ENCODE measurements at places on chromosomes 1 and 21.

DNA sequence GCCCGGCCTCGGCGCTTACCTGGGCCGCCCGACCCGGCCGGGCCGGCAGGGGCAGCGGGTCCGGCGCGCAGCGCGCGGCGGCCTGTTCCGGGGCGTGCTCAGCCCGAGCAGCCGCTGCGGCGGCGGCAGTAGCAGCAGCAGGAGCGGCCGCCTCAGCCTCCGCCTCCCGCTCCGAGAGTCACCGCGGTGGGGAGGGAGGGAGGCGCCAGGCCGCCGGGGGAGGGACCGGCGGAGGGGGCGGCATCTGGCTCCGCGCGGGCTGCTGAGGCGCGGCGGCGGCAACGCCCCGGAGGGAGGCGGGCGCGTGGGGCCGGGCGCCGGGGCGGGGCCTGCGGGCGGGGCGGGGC, at the start of gene CTNNBIP1:
Gene CTNNBIP1 (minus strand): TSS at position 194 of the 347 bp plus-strand sequence. CDS start 38,205 bp downstream, outside the sequence.
- no peak for DNase-seq

DNA sequence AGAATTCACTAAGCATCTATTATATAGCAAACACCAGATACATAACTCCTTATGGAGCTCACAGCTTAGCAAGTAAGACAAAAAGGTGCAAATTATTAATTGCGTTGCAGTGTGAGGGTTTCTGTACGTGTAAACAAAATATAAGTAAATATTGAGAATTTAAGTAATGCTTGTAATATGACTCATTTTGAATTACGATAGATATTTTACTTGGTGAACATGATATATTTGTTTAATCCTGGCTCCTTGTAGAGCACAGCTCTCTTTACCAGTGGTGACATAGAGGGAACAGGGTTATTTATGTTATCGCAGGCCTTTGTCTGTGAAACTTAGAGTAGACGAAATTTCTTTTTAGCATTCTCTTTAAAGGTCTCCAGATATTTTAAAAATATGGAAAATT, 36.4 kb downstream of the LYPLAL1 start:
- DNase-seq: peak; percentile 2

- DNase-seq: no peak
Measured at GRCh38 chr1:84073266-84073665, 70.8 kb upstream of the PRKACB start.

DNA sequence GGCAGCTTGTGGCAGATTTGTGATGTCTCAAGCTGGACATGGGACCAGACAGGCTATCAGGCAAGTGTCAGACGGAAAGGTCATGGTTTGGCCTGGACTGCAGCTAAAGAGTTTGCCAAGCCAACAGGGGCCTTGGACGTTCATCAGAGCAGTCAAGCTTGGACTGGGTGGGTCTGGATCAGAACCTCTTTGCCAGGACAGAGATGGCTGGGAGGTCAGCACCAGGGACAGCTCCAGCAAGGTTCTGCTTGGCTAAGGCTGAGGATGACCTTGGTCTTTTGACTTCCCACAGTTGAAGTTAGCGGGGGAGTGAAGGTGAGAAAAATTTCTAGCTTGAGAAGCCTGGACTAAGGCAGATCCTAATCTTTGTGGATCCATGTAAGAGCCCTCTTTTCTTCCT, 68.1 kb downstream of the GRIK3 start:
- DNase-seq: no peak

- no peak for DNase-seq
Measured at GRCh38 chr1:198575798-198576641, 35.5 kb upstream of the ATP6V1G3 start.

DNA sequence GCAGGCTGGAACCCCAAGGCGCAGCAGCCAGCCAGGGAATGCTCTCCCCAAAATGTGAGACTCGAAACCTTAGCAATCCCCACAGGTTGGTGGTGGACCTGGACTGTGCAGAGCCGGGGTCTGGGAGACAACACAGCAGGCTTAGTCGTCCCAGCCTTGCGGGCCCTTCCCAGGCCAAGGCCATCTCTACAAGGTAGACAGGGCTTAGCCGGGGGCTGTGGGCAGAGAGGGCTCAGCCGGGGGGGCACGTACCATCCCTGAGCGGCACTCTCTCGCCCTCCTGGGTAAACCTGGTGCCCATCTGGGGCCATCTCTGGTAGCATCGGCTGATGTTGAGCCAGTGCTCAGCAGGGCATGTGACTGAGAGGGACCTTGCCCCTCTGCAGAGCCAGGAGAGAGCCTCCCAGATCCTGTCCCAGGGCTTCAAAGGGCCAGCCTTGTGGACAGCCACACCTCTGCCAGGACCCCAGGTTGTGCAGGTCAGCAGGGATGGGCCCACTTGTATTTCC, 2.2 kb upstream of the ACTRT2 start:
- no peak for DNase-seq

- DNase-seq: peak; percentile 16
Measured at GRCh38 chr1:78114034-78114956, 68.5 kb downstream of the GIPC2 start.

- no peak for DNase-seq
Measured at GRCh38 chr1:48182439-48182838, 40.1 kb upstream of the SLC5A9 start.

DNA sequence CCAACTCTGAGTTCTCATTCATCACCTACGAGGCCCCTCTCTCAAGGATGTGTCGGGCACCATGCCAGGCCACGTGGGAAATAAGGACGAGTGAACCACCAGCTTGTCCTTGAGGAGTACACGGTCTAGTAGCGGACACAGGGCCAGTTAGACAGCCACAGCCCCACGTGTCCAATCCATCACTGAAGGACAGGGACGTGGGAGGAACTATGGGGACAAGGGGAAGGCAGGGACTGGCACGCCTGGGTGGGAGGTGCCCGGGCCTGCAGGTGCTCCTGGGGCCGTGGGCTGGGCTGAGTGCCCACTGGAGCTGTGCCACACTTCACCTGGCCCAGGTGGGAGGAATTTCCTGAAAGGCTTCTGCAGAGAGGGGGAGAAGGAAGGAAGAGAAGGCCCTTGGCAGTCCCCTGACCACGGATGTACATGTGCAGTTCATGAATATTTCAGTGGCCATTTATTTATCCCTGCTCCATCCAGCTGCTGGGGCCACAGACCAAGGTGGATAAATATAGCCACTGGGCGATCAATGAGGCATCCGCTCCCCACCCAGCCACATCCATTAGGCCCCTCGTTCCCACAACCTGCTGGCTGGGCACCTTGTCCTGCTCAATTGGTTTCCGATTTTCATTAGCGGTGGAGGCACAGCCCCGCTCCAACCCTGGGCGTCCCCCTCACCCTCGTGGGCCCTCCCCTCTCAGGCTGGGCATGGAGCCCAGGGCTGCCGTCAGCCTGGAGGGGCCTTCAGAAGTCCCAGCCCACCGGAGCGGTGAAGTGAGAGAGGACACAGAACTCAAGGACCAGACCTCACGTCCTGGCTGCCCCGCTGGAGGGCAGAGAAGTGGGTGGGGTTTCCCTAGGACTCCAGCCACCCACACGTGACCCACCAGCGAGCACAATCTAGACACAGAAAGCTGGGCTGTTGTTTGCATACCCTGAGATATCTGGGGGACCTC, 59.5 kb downstream of the CASZ1 start:
- no peak for DNase-seq

DNA sequence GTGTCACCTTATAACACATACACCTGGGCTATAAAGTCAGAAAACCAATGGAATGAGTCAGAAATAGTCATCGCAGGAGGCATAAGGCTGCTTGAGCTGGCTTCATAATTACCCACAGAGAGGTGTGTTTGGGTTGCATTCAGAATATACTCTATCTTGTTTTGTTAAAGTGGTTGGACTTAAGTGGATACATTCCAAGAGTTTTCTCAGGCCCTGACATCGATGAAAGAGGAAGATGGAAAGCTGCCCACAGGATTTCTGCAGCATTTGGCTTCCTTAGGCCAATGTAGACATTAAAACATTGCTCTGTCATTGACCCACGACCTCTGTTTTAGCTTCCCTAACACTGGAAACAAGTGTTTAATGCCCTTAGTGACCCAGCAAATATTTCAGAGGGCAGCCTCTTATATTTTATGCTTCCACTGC, 18.6 kb upstream of the BCL10 start:
- no peak for DNase-seq

- DNase-seq: no peak
Measured at GRCh38 chr1:58227604-58228003, 318.9 kb downstream of the OMA1 start.

DNA sequence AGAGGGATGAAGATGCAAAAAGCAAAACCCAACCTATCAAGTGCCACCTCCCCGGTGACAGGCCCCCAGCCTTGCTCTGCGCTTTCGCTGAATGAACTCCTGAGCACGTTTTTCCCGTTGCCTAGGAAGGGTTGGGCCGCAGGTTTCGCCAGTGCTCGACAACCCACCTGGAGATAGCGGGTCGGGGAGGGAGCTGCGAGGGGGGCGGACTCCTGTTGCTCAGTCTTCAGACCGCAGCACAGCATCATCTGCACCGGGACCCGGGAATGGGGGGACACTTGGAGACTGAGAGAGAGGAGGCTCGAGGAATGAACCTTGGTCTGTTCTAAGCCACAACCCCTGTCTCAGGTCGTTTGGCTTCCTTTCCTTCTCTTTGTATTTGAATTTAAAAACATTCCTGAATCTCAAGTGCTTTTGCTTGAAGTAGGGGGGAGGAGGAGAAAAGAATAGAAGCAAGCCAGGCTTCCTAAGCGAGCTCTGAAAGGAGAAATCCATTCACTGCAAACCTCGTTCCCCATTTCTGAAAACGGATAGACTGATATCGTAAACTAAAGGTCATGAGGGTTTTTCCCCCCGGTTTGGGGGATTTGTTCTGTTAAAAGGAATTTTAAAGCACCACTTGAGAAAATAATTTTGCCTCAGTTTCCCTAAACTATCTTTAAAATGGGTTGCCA, 1.2 kb downstream of the AK5 start:
- DNase-seq: no peak

GRCh38 chr1:184836934-184837895, 82.6 kb upstream of the EDEM3 start:
- no peak for DNase-seq

DNA sequence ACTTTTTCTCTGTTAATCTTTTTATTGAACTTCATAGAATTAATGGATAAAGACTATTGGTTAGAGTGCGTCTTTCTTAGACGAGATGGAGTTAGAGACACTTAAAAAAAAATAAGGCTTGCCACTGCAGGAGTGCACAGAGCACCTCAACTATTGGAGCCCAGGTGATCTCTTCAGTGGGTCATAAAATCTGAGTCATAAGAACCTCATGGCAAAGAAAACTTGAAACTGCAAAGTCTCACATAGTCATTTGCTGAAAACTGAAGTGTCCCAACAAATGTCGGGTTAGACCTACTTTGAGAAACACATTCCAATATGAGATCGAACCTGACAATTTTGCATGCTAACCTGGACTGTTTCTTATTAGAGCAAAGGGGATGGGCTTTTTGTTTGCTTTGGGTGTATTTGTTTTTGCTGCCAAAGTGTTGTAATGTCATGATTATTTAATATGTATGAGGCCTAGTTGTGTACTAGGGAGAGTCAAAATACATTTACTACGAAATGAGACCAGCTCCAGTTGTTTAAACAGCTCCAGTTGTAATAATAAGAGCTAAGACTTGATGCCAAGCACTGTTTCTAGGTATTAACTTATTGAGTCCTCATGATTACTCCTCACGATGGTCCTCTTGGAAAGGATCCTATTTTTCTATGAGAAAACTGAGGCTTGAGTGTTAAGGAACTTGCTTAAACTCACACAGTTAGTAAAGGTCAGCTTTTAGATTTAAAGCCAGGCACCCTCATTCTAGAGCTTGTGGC, 65.1 kb downstream of the DDR2 start:
- DNase-seq: no peak

- DNase-seq: no peak
Measured at GRCh38 chr1:119353836-119354235, 14.7 kb upstream of the HAO2 start.

DNA sequence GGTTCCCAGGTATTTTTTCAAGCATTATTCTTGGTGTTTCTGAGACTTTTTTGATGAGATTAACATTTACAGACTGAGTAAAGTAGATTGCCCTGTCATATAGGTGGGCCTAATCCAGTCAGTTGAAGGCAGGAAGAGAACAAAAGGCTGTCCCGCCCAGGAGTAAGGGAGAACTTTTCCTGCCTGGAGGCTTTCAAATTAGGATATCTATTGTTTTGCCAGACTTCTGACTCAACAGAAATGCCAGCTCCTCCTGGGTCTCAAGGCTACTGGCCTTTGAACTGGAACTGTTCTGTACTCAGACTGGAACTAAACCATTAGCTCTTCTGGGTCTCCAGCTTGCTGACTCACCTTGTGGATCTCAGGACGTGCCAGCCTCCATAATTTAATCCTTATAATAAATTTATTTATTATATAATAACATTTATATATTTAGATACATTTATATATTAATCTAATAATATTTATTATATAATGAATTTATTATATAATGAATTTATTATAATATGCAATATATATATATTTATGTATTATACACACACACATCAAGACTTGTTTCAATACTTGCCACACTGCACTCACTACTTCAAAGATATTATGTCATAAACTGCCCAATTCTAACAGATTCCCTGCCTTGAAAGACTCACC, 510.8 kb upstream of the B3GALT2 start:
- no peak for DNase-seq

DNA sequence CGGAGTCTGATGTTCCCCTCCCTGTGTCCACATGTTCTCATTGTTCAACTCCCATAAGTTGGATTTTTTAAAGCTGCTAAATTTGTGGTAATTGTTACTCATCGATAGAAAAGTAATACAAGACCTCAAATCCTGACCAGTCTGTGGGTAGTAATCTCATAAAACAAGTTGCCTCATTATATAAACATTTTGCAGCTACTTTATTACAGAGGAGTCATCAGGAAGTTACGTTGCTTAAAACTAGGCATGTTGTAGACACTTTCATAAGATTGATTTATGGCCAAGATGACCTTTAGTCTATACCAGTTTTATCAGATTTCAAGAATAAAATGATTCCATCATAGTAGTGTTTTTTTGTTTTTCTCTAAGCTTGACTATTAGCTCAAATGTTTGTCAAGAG, 208.8 kb downstream of the GIPC2 start:
- no peak for DNase-seq

GRCh38 chr1:53771648-53772047, 32.7 kb upstream of the GLIS1 start:
- DNase-seq: no peak

GRCh38 chr1:2082064-2082463, 31.9 kb downstream of the PRKCZ start:
- DNase-seq: no peak

GRCh38 chr1:119367432-119368124, 1.0 kb upstream of the HAO2 start:
- DNase-seq: no peak
